Activated CD8-positive, alpha-beta T cell treated with anti-CD3 and anti-CD28 coated beads, Interleukin-2, amount 10 ng/mL, durations not matched to agents 7 days and 5 days (primary cell): ENCODE measurements at places on chromosomes 16 and 17. TPM values are rescaled to one million over a fixed set of nuclear protein-coding genes. Genes with fewer than 3 reads are reported as not detected.
A peak's percentile ranks its signal among the peaks of the same experiment; 100 is the strongest.

Gene PRR15L
- total RNA-seq = not detected

Gene C16orf74
- 0.21 TPM for total RNA-seq

Gene UNC45B
- total RNA-seq = not detected

Gene FAM234A
- 10.9 TPM for total RNA-seq

DNA sequence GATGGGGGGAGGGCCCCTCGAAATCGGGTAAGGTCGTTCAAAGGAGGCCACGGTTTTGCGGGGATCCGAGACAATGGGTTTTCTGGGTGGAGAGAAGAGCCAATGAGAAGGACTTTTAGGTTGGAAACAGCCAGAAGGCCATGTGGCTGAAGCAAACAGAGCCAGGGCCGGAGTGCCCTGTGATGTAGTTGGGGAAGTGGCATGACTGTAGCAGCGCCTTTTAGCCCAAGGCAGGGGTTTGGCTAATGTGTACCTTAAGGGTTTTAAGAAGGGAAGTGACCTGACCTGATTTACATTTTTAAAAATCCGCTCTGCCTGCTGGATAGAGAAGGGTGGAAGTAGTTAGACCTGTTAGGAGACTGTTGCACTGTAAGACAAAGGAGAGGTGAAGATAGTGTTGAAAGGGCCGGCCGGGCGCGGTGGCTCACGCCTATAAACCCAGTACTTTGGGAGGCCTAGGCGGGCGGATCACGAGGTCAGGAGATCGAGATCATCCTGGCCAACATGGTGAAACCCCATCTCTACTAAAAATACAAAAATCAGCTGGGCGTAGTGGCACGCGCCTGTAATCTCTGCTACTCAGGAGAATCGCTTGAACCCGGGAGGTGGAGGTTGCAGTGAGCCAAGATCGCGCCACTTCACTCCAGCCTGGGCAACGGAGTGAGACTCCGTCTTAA is 1.0 kb downstream of the LYRM1 start:
- peak; percentile 54 for DNase-seq

DNA sequence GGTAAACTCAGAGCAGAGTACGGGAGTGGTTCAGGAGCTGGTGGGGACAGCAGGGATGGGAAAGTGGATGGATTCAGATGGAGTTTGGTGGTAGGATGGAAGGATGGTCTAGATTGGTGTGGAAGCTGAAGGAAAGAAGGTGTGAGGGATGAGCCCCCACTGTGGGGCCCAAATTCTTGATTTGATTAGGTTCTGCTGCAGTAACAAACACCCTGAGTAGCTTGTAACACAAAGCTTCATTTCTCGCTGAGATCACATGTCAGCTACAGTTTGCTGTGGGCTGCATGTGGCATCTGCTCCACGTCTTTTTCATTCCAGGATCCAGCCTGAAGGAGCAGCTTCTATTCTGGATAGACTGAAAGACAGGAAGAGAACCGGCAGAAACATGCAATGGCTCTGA is 143.8 kb downstream of the IRX3 start:
- DNase-seq = no peak

GRCh38 chr16:22642416-22643088 is 131.9 kb downstream of the NPIPB5 start:
- DNase-seq = no peak
